T-helper 1 cell (primary cell): ENCODE measurements at places on chromosomes 1 and 21.

DNA sequence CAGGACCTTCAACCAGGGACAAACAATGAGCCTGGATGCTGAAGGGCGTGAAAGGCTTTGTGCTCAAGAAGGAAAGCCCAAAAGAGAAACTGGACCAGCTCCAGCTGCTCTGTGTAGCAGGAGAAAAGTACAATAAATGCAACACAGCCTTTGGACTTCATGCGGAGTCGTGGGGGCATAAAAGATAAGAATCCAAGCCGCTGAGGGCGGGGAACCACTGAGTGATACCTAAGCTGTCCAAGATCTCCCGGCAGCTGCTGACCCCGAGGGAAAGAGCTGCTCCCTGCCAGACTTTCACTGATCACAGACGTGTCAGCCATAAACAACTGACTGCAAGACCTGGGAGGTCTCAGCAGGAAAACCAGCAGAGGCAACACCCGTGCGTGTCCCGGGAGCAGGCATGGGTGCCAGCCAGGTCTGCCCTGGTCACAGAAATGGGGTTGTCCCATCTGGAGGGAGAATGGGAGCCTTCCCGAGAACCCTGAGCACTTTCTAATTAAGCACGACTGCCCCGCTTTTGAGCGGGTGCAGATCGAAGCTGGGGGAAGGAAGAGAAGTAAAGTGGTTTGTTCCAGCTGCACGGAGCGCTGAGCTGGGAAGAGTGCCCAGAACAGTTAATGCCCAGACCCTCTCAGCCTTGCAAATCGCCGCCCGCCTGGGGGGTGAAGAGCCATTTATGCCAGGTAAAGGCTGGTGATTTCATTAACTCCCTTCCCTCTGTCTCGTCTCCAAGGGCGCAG lies 68.3 kb upstream of the TARDBP start:
- no peak for DNase-seq

- DNase-seq, result no peak
Measured at GRCh38 chr1:93676427-93676826, 5.2 kb downstream of the BCAR3 start.

- peak; percentile 24 for DNase-seq
Measured at GRCh38 chr1:150186789-150187559, 37.3 kb downstream of the PLEKHO1 start.

GRCh38 chr1:245084551-245084950 lies 70.2 kb upstream of the KIF26B start:
- DNase-seq, result no peak

GRCh38 chr1:63103682-63104081 lies 218.7 kb upstream of the FOXD3 start:
- no peak for DNase-seq
